Renal pelvis (tissue), 12 donors: ENCODE measurements at places on chromosomes 2 and 18. TPM values are rescaled to one million over a fixed set of nuclear protein-coding genes. Genes with fewer than 3 reads are reported as not detected.

Gene FBLN7
- polyA plus RNA-seq = 12.1 TPM

DNA sequence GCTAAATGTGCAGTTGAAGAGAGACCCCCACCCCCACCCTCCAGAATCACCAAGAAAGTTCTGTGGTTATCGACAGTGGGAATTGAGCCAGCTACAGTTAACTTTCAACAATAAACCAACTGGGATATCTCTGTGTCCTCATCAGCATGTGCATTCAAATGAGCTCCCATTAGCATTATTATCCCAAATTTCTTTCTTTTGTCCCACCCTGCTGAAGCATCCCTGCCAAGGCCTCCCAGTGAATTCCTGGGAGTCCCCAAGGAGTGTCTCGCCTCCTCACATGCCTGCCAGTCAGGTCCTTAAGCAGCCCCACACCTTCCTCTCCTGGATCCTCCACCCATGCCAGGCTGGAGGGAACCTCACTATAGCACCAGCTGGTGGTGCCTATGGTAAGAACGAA, 422.1 kb upstream of the HNRNPA3 start:
- no peak for DNase-seq

Gene STON1
- 38.7 TPM for polyA plus RNA-seq

- no peak for DNase-seq
These were observed 77.3 kb upstream of the MYCN start for GRCh38 chr2:15863089-15863488.

DNA sequence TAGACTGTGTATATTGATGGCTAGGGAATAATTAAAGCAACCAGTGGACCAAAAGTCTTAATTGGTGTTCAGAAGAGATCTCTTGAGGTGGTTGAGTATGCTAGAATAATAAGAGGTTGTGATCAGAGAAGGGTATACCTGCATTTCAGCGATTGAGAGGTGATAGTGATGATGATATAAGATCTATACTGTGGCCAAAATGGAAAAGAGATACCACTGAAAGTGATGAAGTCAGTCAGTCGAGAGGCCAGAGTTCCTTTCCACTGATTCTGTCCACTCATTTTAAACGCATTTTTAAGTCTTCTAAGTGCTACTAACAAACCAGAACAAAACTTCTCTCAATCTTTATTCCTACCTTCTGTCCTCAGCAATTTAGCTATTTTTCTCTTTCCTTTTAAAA, 32.9 kb downstream of the ACTR3 start:
- DNase-seq = no peak

DNA sequence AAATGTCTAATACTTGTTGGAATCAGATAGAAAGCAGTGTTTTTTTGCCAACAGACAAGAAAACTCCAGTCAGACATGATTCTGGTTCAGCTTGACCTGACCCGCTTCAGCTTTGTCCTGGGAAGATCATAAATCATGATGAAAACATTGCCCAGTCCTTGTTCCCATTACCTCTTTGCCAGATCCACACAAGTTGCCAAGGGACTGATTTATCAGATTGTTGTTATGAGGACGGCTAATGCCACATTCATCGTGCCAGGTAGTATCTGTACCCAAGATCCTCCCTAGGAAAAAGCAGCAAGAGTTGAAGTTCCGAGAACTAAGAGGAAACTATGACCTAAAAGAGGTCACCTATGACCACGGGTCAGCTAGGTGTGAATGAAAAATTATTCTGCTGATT, 39.0 kb downstream of the SLC40A1 start:
- no peak for DNase-seq
